ENCODE measurements at places on chromosomes 4 and X. TPM values are rescaled to one million over a fixed set of nuclear protein-coding genes. Genes with fewer than 3 reads are reported as not detected.

DNA sequence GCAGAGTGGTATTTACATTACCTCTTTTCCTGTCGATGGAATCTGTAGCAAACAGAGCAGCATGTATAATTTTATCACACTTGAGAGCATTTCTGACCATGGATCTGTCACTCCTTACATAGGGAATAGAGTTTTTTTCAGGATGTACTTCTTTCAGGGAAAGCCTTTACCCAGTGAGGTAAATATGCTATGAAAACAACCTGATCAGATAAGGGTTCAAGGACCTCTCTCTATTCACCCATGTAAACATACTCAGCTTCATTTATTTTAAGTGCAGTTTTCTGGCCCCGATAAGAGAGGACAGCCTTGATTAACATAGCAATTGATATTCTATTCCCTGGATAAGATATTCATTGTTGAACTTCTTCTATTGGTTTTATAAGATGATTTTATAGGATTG lies 87.3 kb upstream of the ESX1 start:
- no peak overlapping the region for H3K4me3 ChIP-seq
- H3K27me3 ChIP-seq: peaks cover 5% of the 10 kb centered on the region
- H3K27ac ChIP-seq: no peak overlapping the region
- no peaks in the 10 kb centered on the region for H3K4me1 ChIP-seq
- DNase-seq: no peak
- H3K36me3 ChIP-seq: no peaks in the 10 kb centered on the region

DNA sequence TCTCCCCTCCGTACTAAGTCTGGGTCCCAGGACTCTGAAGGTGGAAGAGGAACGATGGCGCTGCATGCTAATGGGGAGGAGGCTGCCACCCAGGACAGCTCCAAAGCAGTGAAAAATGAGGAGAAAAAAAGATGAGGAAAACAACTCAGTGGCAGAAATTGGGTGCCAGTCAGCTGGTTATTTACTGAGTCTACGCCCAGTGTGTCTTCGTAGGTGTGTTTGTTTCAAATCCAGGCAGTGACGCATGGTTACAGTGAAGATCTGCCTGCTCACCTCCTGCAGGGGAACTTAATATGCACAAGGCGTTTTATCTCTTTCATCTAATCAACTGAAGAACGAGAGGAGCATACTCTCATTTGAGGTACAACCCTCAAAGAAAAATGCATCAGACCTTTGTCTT lies 70.9 kb upstream of the FBXW7 start:
- no peak overlapping the region for H3K4me3 ChIP-seq
- H3K27ac ChIP-seq: no peak overlapping the region
- H3K4me1 ChIP-seq: no peaks in the 10 kb centered on the region
- no peak for DNase-seq
- H3K27me3 ChIP-seq: peaks cover 7% of the 10 kb centered on the region

Gene ADAMTS3
- total RNA-seq: not detected

DNA sequence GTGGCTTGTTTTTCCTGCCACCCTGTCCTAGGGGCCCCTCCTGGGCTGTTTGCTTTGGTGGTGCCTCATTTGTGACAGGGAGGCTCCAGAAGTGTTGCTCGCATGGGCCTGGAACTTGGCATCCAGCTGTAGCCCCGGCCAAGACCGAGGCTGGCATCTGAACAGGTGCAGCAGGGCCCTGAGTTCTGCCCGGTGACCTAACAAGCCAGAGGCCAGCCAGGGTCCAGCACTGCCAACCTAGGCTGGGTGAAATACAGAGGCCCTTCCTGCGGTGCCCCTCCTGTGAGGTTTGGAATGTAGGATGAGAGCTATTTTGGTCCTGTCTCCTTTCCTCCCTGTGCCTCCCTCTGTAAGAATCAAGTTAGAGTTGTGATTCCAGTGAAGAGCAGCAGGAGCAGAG lies 58.5 kb downstream of the STARD8 start:
- no peaks in the 10 kb centered on the region for H3K36me3 ChIP-seq
- DNase-seq: no peak
- no peak overlapping the region for H3K4me3 ChIP-seq
- H3K27ac ChIP-seq: no peak overlapping the region
- no peaks in the 10 kb centered on the region for H3K27me3 ChIP-seq
- H3K4me1 ChIP-seq: peaks cover 8% of the 10 kb centered on the region

GRCh38 chr4:80237992-80238391 lies 28.5 kb upstream of the FGF5 start:
- H3K27ac ChIP-seq: no peak overlapping the region
- H3K27me3 ChIP-seq: peaks cover 10% of the 10 kb centered on the region
- no peak for DNase-seq

GRCh38 chr4:186728631-186729271 lies 5.1 kb upstream of the FAT1 start:
- no peak for DNase-seq
- no peak overlapping the region for H3K27ac ChIP-seq
- no peaks in the 10 kb centered on the region for H3K4me1 ChIP-seq

DNA sequence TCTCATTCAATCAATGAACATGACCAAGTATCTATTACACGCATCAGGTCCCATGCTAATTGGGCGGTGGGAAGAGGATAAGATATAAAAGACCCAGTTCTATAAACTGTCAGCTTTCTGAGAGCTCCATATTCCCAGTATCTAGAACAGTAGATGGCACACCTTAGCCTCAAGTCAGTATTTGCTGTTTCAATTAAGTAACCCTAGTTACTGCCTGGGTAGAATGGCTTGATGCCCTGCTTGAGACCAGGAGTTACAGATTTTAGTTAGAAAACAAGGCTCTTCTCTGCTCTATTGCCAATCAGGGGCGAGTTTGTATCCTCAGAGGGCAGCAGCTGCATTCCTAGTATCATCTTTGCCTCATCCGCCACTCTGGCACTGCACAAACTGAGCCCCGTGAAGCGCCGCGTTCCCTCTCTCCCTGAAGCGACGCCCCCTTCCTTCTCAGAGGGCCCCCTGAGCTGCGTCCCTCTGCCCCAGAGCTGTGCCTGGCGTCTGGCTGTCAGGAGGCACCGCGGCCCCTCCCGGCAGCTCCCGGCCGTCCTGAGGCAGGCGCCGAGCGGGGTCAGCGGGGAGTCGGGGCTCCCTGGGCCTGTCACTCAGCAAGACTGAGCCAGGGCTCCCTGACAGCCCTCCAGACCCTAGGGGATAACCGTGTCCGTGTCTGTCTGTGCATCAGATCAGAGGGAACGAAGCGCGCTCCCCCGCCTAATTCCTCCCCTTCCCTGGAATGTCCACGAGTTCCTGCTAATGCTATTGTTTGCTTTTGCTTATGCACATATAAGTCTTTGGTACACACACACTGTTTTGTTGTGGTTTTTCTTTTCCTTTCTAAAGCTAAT lies 212.4 kb upstream of the TTC29 start:
- peaks cover 15% of the 10 kb centered on the region for H3K27me3 ChIP-seq
- no peak overlapping the region for H3K27ac ChIP-seq
- no peaks in the 10 kb centered on the region for H3K36me3 ChIP-seq

Gene BTK
- not detected for total RNA-seq

DNA sequence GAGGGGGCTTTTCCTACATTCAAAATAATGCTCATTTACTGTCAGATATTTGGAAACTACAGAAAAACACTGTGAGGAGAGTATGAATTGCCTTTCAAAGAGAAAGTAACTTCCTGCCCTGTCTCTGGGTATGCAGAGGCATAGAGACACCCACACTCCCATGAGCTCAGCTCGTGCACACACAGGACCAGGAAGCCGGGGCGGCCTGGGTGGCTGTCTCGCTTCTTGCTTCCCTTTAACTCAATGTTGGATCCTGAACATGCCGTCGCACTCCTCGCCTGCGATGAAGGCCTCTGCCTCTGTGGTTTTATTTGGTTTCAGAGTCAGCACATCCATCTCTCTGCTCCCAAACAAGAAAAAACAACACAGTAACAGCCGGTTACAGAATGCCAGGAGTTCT lies 40.1 kb upstream of the GPR78 start:
- no peak overlapping the region for H3K4me3 ChIP-seq
- H3K27ac ChIP-seq: peak overlapping the region; percentile 81
- peak; percentile 12 for DNase-seq
- H3K36me3 ChIP-seq: no peaks in the 10 kb centered on the region
- no peaks in the 10 kb centered on the region for H3K27me3 ChIP-seq
- H3K4me1 ChIP-seq: peaks cover 9% of the 10 kb centered on the region

GRCh38 chr4:125397226-125397625 lies 82.5 kb downstream of the FAT4 start:
- no peak for DNase-seq
- H3K27ac ChIP-seq: no peak overlapping the region
- no peaks in the 10 kb centered on the region for H3K36me3 ChIP-seq
- no peaks in the 10 kb centered on the region for H3K4me1 ChIP-seq

Gene HTR2C
- total RNA-seq: not detected

Gene STPG2
- total RNA-seq: not detected

- H3K4me1 ChIP-seq: peaks cover 26% of the 10 kb centered on the region
- no peaks in the 10 kb centered on the region for H3K27me3 ChIP-seq
- H3K36me3 ChIP-seq: peaks cover 13% of the 10 kb centered on the region
- no peak overlapping the region for H3K27ac ChIP-seq
Observed at GRCh38 chr4:86961605-86962295, 26.9 kb downstream of the AFF1 start.

DNA sequence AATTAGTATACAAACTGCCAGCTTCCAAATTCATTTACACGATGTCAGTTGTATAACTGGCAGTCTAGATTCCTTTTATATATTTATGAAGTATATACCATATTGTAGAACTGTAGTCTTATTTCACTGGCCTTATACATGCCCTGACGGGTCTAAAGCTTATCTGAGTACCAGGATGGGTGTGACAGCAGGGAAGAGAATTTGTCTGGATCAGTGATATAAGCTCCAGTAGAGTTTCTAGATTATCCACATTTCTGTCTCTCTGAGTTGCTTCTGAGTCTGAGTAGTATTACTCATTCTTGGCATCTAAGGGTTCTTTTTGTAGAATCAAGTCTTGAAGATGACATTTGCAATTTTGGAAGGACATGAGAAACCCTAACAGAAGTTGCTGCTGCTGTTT lies 101.3 kb downstream of the RPA4 start:
- H3K27me3 ChIP-seq: no peaks in the 10 kb centered on the region
- H3K4me3 ChIP-seq: no peak overlapping the region
- H3K36me3 ChIP-seq: no peaks in the 10 kb centered on the region
- no peak for DNase-seq
- H3K27ac ChIP-seq: no peak overlapping the region

DNA sequence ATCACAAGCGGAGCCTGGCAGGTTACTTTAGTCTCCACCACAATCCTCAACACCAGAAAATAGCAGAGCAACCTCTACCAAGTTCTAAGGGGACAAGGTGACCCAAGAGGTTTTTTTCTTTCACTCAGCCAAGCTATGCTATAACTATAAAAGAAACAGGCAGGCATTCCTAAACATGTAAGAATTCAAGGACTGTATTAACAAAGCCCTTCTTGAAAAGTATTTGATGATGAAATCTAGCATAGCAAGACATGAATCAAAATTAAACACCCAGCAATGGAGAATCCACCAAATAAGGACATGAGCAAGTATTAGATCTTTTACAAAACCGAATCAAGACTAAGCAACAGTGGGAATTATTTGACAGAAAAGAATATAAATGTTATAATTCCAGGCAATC lies 25.7 kb upstream of the C1QTNF7 start:
- H3K27me3 ChIP-seq: peaks cover 2% of the 10 kb centered on the region
- no peak for DNase-seq
- no peaks in the 10 kb centered on the region for H3K36me3 ChIP-seq
- no peak overlapping the region for H3K27ac ChIP-seq
- H3K4me1 ChIP-seq: peaks cover 16% of the 10 kb centered on the region
- no peak overlapping the region for H3K4me3 ChIP-seq

DNA sequence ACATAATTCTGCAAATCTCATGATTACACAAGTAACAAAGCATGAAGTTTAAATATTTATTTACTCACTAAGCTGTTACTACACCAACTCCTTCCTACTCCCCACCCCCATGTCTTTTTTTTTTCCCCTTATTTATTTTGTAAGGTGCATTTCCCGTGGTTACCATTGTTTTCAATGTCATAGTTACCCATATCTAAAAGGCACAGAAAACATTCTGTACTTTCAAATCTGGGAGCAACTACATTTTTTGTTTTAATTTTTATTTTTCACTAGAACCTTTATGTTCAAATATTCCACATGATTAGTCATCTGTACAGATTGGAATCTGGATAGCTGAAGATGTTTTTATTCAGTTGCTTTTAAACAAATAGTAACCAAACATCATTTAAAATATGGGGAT lies 62.8 kb downstream of the PPP3CA start:
- peak overlapping the region; percentile 10 for H3K27ac ChIP-seq
- no peak overlapping the region for H3K4me3 ChIP-seq

DNA sequence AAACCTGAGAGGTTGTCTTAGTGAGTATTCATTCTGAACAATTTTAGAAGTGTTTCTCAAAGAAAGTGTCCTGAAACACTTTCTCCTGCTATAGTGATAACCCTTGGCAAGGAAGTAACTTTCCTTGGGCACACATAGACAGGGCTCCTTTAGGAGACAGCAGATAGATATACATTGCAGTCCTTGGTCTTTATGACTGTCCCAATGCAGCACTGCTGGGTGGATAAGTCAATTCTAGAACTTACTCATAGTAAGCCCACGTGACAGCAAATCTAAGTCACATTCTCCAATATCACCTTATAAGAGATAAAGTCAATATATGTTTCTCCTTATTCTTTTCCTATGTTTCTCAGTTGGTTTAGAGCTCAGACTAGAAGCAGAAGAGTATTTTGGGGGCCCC lies 46.7 kb downstream of the GPRASP3 start:
- H3K4me3 ChIP-seq: no peak overlapping the region
- no peak overlapping the region for H3K27ac ChIP-seq
- H3K4me1 ChIP-seq: peaks cover 12% of the 10 kb centered on the region
- DNase-seq: no peak
- H3K27me3 ChIP-seq: no peaks in the 10 kb centered on the region

DNA sequence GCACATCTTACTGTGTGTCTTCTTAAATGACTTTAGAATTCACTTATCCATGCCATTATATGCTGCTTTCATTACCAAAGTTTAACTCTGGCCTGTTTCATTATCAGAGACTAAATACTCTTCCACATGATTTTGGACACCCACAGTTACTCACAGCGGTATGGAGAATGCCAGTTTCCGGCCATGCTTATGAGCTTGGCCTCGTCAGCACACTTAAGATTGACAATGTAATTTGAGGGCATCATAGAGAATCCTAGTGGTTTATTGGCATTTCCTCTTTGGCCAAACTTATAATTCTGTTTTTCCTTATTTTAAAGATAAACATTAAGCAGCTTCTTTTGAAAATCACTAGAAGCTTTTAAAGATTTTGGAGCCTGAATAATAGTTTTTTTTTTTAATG lies 104.5 kb downstream of the IRF2 start:
- H3K36me3 ChIP-seq: peaks cover 11% of the 10 kb centered on the region
- H3K4me1 ChIP-seq: peaks cover 33% of the 10 kb centered on the region
- no peak overlapping the region for H3K4me3 ChIP-seq
- no peak for DNase-seq
- no peaks in the 10 kb centered on the region for H3K27me3 ChIP-seq

- no peak overlapping the region for H3K27ac ChIP-seq
- no peaks in the 10 kb centered on the region for H3K27me3 ChIP-seq
- H3K4me3 ChIP-seq: no peak overlapping the region
- H3K36me3 ChIP-seq: no peaks in the 10 kb centered on the region
- DNase-seq: no peak
Observed at GRCh38 chr4:104465201-104465600, 29.5 kb downstream of the CXXC4 start.

Gene UGT8
- total RNA-seq: not detected
